Kidney tubule cell (primary cell): ENCODE measurements at places on chromosomes 5 and 9.

DNA sequence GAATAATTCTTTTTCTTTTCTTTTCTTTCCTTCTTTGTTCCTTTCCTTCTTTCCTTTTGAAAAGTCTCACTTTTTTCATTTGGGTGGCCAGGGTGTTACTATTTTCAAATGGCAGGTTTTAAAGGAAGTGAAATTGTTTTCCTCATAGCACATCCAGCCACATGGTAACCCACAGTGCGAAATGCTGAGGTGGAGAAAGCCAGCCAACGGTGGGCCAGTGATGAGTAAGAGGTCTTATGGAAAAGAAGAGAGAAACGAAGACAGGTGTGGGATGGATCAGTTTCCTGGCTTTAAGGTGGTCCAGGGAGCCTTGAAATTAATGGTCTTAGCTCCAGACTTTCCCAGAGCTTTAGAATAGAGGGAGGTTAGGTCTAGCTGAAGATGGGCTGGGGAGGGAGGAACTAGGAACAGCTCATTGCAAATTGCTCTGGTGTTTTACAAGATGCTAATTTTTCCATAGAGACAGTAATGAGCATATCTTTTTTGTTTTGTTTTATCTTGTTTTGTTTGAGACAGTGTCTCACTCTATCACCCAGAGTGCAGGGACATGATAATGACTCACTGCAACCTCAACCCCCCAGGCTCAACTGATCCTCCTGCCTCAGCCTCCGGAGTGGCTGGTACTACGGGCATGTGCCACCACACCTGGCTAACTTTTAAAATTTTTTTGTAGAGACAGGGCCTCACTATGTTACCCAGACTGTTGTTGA, 17.8 kb downstream of the ITK start:
- no peak for DNase-seq

DNA sequence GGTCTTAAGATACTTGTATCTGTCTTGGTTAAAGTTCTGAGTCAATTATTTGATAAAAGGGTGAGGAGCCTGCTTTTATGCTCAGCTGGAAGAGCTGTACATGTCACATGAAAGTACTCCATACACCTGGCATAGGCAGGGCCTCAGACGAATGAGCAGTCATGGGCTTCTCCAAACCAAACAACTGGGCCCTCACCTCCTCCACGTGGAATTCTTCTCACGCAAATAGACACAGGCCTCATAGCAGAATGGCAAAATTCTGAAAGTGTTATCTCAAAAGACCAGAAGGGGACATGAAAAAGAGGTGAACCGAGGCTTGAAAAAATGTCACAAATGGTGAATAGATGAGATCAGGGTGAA, 48.6 kb downstream of the FAM240B start:
- no peak for DNase-seq

- peak; percentile 35 for DNase-seq
Measured at GRCh38 chr5:6435356-6435755, 13.3 kb upstream of the UBE2QL1 start.

GRCh38 chr5:39390945-39391344, 26.6 kb upstream of the C9 start:
- DNase-seq, result no peak

DNA sequence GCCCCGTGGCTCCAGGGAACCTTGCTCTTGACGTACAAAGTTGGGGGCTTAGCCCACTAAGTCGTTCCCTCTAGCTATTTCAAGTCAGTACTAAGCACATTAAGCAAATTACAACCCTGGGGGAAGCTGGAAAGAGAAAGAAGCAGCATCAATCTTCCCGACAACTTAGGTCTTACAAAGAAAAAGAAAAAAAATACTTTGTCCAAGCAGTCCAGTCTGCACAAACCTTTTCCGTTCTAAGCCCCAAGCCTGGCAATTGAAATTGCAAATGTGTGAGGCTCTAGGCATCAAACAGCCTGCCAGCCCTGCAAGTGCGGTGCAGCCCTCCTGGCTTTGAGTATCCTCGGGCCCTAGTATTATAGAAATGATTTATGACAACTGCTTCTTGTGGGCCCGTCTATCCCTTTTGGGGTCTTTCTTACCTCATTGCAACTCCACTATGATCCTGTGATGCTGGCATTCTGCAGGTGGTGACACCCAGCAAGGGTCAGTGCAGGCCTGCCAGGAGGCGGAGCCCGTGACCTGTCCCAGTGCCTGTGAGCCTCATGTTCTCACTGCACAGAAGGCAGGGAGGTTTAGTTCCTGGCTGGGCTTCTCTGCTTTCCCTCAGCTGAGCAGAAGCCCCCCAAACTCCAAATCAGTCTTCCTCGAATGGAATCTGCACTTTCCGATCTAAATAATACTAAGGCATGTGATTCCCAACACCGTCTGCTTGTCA, 232.3 kb upstream of the IRX2 start:
- no peak for DNase-seq

DNA sequence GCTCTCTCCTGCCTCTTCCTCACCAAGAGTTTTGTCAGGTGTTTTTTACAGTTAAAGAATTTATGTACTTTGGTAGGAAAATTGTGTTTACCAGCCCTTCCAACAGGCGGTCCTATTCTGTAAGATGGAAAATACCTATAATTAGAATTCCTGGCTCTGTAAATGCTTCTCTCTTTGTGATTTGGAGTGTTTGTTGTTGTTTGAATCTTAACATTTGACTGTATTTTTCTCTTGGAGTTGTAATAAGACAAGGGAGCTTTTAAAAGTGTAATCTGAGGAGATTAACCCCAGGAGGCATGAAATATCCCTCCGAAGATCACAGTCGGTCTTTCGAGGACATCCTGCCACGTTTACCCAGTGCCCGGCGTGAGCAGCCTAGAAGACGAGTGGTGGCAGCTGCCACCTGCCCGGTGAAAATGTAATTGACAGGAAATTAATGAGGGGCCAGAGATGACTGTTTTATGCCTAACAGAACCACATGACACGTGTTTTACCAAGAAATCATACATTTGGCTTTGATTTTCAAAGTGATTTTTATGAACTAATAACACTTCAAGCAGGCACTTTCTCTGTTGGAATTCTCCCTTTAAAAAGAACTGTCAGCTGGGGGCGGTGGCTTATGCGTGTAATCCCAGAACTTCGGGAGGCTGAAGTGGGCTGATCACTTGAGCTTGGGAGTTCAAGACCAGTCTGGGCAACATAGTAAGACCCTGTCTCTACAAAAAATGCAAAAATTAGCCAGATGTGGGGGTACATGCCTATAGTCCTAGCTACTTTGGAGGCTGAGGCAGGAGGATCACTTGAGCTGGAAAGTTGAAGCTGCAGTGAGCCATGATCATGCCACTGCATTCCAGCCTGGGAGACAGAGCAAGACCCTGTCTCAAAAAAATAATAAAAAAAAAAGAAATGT, 20.0 kb downstream of the ANKRD33B start:
- DNase-seq, result no peak

DNA sequence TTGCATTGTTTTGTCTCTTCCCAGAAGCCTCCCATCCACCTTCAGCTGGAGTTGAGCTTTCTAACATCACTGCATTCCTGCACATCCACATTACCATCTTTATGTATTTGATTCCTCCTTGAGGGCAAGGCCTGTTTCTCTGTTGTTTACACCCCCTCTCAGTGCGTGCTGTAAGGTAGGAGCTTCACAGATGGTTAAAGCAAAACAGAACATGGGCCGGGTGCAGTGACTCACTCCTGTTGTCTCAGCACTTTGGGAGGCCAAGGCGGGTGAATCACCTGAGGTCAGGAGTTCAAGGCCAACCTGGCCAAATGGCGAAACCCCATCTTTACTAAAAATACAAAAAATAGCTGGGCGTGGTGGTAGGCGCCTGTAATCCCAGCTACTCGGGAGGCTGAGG, 110.9 kb downstream of the KCNIP1 start:
- peak; percentile 86 for DNase-seq

DNA sequence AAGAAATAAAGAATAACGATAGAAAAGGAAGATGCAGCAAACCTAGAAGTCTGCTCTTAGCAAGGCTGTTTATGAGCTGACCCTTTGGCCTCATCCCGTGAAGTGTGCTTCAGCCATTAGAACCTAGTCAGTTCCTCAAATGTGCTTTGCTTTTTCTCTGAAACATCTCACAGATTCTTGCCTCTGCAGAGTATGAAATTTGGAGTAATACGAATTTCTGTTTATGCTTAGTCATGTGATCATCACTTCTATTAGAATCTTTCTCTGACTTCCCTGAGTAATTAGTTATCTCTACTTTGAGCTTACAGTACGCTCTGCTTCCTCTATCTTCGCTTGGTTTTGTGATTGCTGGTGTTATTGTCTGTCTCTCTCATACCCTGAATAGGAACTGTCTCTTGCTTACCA, 11.3 kb downstream of the CYSTM1 start:
- DNase-seq, result no peak

DNA sequence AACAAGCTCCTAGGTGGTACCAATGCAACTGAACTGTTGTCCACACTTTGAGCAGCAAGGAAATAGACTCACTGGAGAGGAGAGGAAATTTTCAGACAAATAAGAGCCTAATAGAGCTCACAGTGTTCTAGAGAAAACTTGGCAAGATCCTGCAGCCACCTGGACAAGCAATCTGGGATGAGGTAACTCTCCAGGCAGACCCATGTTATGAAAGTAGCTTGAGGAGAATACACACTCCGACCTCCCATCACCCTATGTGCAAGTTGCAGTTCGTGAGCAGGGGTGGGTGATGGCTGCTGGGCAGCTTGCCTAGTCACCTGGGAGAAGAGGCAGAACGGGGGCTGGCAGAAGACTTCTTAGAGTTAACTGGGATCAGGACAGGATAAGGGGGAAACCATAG, 102.2 kb downstream of the KLF4 start:
- DNase-seq, result no peak

GRCh38 chr5:32837211-32837610, 126.1 kb downstream of the NPR3 start:
- DNase-seq, result no peak

- peak; percentile 64 for DNase-seq
Measured at GRCh38 chr5:4862500-4862899, 277.6 kb upstream of the ADAMTS16 start.

DNA sequence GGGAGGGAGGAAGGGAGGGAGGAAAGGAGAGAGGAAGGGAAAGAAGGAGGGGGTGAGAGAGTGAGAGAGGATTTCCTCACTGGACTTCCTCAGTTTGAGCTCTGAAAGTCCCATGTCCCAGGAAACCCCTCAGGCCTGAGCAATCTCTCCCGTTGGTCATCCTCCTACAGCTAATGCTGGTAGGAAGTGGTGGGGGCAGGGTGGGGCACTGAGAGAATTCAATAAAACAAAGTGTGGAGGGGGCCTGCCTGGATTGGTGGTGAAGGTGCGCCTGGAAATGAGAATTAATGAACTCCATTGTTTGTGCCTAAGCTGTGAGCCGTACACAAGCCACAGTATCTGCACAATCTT, 195.0 kb downstream of the RGS3 start:
- DNase-seq, result no peak

- peak; percentile 60 for DNase-seq
Measured at GRCh38 chr5:31366941-31367340, 165.0 kb downstream of the DROSHA start.

- DNase-seq, result no peak
Measured at GRCh38 chr5:148398698-148399121, 15.0 kb downstream of the FBXO38 start.

GRCh38 chr9:112496074-112496722, 9.6 kb downstream of the KIAA1958 start:
- no peak for DNase-seq

DNA sequence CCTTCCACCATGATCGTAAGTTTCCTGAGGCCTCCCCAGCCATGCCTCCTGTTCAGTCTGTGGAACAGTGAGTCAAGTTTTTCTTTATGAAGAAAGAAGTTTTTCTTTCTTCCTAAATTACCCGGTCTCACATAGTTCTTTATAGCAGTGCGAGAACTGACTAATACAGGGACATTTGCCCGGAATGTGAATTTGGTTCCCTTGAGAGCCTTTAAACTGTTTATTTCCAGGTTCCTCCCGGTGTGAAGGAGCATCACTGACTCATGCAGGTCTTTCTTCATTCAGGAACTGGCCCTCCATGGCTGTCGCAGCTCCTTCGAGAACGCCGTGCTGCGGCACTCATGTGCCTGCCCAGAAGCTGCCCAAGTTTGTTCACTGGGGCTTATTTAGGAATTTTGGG, 87.7 kb downstream of the PTCH1 start:
- DNase-seq, result peak; percentile 24

GRCh38 chr9:100011062-100011681, 87.6 kb downstream of the ERP44 start:
- DNase-seq, result peak; percentile 66

GRCh38 chr5:77812926-77813589, 36.9 kb upstream of the TBCA start:
- DNase-seq, result no peak

GRCh38 chr5:37615184-37615583, 224.7 kb downstream of the GDNF start:
- no peak for DNase-seq

DNA sequence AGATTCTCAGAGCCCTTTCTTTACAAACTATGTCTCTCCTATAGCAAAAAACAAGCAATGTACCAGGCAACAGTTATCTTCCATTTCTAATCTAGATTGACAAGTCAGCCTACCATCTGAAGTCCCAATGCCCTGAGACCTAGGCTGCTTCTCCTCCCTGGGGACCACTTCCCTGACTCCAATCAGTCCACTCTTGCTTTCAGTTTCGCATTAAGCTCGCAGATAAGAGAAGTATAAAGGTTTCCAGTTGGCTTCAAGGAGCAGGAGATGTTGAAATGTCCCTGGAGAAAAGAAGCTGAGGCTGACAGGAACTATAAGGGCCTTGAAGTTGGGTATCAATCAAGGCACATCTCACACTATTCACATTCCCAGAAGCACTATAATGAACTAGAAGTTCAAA, 32.3 kb downstream of the ERP44 start:
- no peak for DNase-seq

DNA sequence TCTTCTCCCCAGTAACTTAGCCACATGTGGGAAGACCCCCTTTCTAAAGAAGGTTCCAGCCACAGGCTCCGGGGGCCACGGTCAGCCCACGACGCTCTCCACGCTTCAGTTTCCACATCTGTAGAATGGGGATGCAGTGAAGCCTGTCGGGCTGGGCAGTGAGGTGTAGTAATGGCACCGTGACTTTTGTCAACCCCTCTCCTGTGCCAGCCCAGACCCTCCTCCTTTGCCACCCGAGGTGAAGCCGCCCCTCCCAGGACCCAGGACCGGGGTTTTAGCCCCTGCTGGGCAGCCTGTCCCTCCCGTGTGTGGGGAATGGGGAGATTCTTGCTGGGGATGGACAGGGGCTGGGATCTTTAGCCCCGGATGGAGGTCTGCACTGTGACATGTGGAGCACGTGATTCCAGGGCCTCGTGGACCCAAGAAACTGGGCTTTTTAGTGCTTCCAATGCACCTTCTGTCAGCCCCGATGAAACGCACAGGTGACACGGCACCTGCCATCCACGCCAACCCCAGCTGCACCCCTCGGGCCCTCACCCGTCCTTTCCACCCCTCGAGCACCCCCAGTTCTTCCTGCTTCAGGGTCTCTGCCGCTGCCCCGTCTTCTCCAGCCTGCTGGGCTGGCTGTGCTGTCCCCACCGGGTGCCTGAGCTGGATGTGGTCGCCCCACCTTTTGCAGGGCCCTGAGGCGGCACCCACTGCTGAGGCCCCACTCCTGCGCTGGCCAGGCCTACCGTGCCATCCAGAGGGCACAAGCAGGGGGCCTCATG, 13.4 kb upstream of the RNU6ATAC start:
- no peak for DNase-seq
